ENCODE measurements at places on chromosomes 16 and 17.

- DNase-seq, result no peak
Measured at GRCh38 chr16:57297856-57298255, 13.4 kb upstream of the PLLP start.

- DNase-seq, result no peak
Measured at GRCh38 chr16:31700200-31700529, 172.5 kb downstream of the AHSP start.

GRCh38 chr16:79409978-79410377 is 190.6 kb downstream of the MAF start:
- no peak for DNase-seq

GRCh38 chr16:77995843-77996455 is 26.4 kb upstream of the CLEC3A start:
- DNase-seq, result no peak

GRCh38 chr17:45118691-45119090 is 13.6 kb downstream of the PLCD3 start:
- no peak for DNase-seq

DNA sequence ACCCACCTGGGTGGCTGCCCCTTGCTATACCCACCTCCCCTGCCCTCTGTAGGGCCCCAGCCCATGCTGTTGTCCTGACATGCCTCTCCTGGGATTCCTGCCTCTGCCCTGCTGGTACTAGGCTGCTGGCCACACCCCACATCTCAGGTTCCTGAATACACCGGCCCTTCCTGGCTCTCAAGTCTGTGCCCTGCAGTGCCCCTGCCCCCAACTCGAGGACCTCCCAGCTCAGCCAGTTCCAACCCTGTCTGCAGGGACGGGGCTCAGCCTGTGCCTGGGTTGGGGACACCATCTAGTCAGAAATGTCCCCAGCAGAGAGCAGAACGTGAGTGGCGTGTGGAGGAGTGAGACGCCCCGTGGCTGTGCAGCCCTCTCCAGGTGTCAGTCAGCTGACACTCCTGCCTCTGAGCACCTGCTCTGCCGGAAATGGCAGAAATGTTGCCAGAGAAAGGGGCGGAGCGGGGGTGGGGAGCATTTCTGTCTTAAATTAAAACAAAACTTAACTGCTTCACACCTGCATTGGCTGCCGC is 28.7 kb downstream of the ACSF3 start:
- DNase-seq, result no peak

DNA sequence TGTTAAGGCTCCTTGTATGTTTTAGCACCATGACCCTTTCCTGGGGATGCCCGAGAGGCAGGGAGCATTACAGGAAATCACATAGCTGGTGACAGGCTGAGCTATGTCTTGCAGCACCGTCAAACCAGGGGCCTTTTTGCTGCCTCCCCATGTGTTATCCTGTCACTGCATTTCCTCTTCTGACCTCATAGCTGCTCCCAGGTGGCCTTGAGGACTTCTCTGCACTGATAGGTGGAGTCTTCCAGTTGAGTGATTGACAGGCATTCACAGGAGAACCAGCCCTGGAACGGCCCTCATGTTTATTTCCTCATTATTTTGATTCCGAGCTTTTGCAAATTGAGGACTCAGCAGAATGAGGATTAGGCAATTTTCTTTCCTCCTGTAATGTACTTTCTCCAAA is 349.6 kb downstream of the HAPSTR1 start:
- DNase-seq, result no peak

- DNase-seq, result no peak
Measured at GRCh38 chr17:78294776-78295175, 63.3 kb downstream of the TMEM235 start.

DNA sequence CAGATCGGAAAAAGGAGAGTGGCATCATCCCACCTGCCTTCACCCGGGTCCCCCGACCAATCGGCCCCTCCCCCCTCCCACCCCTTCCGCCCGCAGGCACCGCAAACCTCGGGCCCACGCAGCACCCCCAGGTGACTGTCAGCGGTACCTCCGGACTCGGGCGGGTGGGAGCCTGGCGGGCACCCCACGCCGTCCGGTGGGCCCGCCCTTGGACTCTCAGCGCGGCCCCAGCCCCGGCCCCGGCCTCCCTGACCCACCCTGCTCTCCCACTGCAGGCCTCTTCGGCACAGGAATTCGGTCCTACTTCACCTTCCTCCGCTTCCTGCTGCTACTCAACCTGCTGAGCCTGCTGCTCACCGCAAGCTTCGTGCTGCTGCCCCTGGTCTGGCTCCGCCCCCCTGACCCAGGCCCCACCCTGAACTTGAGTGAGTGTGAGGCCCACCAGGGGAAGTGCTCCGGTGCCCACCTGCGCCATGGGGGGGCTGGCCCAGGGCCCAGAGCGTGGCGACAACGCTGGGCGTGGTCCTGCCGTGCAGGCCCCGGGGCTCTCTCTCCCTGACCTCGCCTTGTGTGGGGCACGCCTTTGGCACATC is 1.6 kb downstream of the TMC8 start:
- DNase-seq, result no peak

- peak; percentile 6 for DNase-seq
Measured at GRCh38 chr16:27324851-27325301, 11.1 kb downstream of the IL4R start.

DNA sequence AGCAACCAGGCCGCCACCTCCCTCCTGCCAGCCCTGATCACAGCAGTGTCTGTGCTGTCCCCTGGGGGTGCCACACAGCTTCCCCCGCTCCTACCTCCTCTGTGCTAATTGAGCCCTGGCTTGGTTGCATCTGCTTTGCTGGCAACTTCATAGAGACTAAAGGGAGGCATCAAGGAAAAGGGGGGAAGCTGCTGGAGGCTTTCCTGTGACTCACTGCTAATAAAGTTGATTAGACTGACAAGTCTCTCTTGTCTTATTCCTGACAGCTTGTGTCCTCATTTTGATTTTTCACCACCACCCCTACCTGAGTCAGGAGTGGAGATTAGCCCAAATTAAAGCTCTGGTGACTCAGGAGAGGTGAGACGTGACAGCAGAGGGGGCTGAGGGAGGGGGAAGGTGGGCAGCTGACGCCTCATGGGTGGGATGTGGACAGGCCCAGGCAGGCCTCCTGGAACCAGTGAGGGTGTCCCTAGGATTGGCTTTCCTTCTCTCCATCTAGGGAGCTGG is 310.0 kb downstream of the CBLN1 start:
- no peak for DNase-seq

DNA sequence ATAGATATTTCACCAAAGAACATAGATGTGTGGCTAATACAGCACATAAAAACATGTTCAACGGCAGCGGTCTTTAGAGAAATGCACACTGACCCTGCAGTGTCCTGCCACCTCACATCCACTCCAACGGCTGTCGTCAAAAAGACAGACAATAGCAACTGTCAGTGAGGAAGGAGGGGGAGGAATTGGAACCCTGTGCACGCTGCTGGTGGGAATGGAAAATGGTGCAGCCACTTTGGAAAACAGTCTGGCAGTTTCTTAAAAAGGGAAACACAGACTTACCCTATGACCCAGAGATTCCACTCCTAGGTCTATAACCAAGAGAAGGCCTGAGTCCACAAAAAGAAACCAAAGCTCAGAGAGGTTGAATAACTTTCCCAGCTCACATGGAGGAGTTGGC is 7.7 kb downstream of the CEP295NL start:
- DNase-seq, result no peak

DNA sequence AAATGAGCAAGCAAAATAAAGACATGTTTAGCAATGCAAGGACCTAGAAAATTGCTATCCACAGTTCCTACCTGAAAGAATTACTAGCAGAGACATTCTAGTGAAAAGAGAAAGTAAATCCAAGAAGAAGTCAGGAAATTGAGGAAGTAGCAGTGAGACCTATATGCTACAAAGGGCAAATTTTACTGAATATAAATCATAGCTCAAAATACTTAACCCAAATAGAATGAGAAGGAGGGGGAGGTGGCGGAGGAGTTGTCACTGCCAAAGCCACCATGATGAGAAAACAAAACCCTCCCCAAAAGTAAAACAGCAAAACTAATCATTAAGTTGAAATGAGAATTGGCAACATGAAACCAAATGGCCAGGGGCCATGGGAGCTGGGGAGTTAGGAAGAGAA is 39.3 kb downstream of the PITPNM3 start:
- DNase-seq, result no peak

GRCh38 chr16:72500545-72500944 is 328.6 kb upstream of the PMFBP1 start:
- DNase-seq, result no peak

- no peak for DNase-seq
Measured at GRCh38 chr16:73753931-73754330, 542.7 kb upstream of the PSMD7 start.

DNA sequence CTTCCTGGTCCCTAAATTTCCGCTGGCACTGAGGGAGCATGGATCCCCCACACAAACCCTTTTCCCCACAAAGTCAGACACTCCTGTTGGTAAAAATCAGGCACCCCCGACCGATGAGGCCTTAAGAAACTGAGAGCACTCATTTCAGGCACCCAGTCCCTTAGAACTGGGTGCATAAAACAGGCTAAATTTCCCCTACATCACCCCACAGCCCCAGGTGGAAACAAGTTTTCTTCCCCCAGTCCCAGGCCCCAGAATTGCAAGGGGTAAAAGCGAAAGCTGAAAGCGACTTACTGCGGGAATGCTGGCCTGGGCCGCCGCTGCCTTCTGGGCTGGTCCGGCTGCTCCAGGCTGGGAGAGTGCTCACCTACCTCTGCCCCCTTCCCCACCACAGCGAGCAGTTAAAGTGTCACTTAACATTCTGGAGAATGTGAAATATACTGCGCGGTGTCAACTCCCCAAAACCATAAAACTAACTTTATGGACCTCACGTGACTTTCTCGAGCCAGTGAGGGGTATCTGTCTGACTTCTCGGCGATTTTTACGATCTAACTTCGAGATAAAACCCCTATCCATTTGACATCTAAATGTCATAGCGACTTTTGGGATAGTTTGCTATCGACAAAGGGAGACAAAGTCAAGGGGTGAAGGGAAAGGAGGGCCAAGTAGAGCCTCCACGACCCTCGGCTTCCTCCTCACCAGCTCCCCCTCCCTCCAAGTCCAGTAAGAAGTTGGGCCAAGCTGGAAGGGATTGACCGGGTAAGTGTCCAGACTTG is at the start of gene HOXB3:
Gene HOXB3 (minus strand): TSS at position 411 of the 776 bp plus-strand sequence. CDS start 37,767 bp downstream, outside the sequence.
- DNase-seq, result no peak

DNA sequence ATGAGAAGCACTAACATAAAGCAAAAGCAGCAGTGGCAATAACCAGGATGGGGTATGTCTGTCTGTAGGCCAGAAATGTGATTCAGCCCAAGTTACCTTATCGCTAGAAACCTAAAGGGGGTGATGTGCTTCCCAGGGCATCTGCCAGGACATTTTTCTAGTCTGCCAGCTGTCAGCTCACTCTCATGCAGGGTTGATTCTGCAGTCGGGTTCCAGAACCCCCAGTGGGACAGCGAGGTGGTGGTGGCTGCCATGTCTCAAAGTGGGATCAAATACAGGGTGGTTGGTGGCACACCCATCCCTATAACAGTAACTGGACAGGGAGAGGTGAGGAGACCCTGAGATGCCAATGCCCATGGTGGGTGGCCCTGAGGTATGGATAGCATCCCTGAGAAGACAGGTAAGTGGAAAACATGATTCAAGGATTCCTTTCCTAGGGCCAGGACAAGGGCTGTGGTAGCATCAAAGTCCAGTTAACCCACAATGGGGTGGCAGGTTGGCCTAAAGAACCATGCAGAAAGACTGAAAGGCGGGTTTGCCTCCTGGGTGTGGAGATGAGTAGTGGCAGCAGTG is 84.3 kb downstream of the TNFRSF13B start:
- DNase-seq, result no peak

DNA sequence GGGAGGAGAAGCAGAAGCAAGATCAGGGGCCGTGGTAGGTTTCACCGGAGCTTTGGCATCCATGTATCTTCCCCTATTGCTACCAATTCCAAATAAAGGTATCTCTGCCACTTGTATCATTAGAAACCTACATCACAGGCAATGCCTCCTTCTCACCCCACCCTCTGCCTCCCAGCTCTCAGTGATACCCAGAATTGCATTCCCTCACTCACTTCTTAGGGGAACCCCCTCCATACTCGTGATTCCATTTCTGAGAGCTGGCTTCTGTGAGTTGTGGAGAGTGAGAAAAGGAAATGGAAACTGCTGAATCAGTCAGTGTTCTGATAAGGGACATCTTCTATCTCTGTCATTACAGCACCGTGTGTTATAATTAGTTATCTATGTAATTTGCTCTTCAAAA is 2.3 kb upstream of the CCL3 start:
- no peak for DNase-seq

- DNase-seq, result no peak
Measured at GRCh38 chr17:4583782-4584100, 588 bp upstream of the SMTNL2 start.

- DNase-seq, result no peak
Measured at GRCh38 chr17:49978501-49978900, 9.5 kb downstream of the DLX4 start.
